NCI-H2081 (cell line): ENCODE measurements at places on chromosomes 5 and 9.

- DNase-seq = no peak
Measured at GRCh38 chr9:17137566-17137965, 2.7 kb downstream of the CNTLN start.

GRCh38 chr9:33287087-33287490, 3.2 kb upstream of the NFX1 start:
- DNase-seq = peak; percentile 85

GRCh38 chr9:118595719-118596305, 773.4 kb downstream of the BRINP1 start:
- peak; percentile 52 for DNase-seq

DNA sequence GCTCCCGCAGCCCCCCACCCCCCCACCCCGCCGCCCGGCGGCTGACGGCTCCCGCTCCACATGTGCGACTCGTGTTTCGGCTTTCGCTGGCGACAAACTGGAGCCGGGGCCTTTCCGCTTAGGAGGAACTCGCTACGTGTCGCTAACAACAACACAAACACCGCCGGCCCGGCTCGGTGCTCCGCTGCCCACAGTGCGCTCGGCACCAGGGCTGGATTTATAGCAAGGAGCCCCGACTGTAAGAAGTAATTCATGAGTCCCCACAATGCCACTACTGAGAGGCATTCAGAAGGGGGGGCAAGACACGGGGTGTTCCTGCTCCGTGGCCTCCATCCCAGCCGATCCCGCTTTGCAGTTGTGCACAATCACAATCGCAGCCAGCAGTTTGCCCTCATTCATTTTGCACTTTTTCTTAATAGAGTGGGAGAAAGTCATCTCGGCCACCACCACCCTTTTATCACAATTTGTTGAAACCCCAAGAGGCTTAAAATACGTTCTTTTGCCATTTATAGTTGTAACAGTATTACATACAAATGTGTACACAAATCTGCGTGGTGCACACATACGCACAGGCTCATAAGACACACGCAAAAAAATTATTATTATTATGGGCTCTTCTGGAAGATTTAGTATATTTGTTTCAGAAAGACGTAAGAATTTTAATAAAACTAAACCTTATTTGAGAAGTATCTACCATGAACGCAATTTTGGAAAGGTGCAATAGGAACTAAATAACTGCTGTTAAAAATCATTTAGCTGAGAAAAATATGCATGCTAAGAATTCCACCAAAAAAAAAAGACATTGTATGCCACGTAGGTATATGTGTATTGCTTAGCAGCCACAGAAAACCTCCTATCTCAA, 48.1 kb downstream of the EBF1 start:
- DNase-seq = peak; percentile 66

GRCh38 chr9:34343090-34343489, 13.7 kb downstream of the NUDT2 start:
- no peak for DNase-seq

DNA sequence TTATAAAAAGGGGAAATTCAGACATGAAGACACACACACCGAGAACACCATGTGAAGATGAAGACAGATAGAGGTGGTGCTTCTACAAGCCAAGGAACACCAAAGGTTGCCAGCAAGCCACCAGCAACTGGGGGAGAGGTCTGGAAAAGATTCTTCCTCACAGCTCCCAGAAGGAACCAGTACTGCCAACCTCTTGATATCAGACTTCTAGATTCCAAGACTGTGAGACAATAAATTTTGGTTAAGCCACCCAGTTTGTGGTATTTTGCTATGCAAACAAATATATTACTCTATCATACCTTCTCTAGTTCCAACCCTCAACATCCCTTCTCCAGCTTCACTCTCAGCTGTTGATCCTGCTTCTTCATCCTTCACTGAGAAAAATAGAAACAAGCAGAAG, 451.1 kb downstream of the EBF1 start:
- DNase-seq = no peak

- DNase-seq = peak; percentile 27
Measured at GRCh38 chr9:126722922-126723806, 81.7 kb upstream of the ZBTB43 start.

DNA sequence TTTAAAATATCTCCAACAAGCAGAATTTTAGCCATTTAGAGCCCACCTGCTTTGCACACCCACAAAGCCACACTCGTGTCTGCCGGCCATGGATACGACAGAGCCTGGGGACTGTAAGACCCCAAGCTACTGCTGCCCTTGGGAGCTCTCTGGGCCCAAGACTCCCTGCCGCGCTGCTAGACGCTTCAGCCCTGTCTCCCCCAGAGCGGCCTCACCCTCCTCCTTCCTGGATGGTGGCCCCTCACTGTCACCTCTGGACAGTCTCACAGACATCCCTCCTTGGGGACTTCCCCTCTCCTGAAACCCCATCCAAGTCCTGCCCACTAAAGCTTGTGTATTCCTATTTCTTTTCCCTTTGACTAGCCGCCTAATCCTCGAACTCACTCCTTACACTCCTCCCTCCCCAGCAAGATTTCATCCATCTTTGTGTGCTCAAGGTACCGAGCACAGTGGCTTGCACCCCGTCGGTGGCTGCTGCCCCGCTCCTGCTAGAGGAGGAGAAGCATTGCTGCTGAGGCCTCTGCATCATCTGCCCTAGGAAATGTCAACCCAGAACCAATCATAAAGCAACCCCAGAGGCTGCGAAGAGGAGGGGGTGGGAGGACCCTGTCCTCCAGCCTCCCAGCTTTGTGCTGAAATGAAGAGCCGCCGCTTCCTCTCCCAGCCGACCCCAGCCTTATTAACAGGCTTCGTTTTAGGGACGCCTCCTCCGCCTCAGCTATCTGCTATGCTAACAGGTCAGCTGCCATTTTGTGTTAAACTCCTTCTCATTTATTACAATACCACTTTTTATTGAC, 71.2 kb downstream of the CFAP77 start:
- no peak for DNase-seq

DNA sequence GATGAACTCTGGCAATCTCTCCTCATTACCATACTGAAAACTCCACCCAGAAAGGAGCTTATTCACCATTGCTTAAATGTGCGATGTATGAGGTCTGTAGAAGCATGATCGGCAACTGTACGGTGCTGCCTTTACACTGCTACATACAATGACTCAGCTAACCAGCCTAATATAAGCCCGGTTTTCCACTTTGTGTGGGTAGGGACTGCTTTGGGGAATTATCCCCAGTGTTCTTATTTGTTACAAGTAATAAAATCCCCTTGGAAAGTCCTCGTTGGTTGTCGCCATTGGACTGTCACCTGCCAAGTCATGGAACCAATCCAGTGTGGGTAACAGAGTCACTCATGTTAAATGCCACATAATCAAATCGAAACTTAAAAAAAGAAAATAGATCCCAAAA, 23.5 kb upstream of the TENT2 start:
- no peak for DNase-seq

DNA sequence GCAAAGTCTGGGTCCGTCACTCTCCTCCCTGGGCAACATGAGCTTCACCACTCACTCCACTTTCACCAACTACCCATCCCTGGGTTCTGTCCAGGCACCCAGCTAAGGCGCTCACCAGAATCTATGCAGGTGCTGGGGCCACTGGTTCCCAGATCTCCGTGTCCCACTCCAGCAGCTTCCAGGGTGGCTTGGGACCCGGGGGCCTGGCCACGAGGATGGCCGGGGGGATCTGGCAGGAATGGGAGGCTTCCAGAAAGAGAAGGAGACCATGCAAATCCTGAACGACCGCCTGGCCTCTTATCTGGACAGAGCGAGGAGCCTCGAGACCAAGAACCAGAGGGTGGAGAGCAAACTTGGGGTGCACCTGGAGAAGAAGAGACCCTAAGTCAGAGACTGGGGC, 1611.0 kb upstream of the ACO1 start:
- no peak for DNase-seq

DNA sequence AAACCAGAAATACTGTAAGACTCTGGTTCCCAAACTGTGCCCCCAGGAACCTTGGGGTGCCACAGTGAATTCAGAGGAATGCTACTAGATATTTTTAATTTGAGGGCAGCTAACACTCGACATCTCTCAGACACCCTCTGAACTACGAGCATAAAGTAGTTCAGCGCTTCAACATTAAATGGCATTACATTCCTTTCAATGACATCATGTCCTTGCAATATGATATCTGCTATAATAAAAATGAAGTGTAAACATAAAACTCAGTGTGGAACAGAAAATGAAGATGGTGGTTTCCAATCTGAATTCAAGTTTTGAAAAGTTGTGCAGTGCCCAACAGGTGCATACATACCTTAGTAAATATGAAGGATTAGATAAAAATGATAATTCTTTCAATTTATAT, 116.1 kb downstream of the LPAR1 start:
- DNase-seq = no peak

DNA sequence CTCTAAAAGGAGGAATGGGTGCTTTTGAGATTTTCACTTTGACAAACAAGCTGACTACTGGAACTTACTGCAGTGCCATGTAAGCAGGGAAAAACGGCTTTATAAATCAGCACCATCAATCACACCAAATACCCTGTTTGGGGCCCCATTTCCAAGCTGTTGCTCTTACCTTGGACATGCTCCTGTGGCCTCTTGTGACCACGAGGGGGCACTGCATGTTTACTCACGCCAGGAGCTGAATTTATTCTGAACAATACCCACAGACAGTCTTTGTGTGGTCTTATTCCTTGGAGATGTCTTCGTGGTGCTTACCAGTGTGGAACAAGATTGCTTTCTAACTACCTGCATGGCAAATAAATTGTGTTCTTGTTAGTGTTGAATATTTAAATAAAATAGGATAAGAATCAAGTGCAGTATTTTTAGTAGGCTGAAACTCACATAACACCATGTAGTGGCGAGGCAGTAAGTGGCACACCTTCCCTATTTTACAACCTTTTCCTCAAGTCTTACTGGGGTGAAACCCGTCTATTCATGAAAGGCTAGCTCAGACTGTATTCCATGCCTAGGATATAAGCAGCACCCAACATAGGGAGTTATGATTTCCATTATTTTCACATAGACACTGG, 155.5 kb upstream of the NMUR2 start:
- DNase-seq = peak; percentile 81

- DNase-seq = no peak
Measured at GRCh38 chr5:171080186-171080938, 218.5 kb downstream of the RANBP17 start.

DNA sequence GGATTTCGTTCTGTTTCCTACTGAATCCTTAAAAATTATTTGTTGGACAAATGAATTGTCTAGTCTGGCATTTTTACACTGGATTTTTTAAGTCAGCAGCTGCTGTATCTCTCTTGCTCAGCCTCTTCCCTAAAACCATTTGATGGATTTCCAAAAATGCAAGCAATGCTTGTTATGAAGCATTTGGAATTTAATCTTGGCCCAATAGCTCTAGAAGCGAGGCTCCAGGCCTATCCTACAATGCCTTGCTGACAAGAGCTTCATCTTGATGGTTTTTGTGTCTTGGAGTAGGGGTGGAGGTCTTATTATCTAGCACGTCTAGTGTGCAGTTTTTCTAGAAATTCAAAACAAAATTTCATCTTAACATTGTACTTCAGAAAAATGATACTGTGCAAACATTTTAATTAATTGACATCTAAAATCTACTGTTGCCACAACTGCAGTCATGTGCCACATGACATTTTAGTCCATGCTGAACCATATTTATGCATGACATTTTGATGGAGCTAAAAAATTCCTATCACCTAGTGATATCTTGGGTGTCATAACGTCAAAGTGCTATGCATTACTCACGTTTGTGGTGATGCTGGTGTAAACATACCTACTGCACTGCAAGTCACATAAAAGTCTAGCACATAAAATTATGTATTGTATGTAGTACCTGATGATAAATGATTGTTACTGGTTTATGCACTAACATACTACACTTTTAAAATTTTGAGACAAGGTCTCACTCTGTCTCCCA, 5.9 kb upstream of the RAD23B start:
- DNase-seq = no peak

DNA sequence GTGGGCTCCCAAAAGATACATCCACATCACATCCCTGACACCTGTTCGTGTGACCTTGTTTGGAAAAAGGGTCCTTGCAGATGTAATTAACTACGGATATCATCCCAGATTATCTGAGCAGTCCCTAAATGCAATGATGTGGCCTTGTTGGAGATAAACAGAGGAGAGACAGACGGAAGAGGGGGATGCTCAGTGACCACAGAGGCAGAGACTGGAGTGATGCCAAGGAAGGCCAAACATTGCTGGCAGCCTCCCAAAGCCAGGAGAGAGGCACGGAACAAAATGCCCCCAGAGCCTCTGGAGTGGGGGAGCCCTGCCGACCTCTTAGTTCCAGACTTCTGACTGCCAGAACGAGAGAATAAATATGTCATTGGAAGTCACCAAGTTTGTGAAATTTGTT, 15.0 kb upstream of the VAV2 start:
- no peak for DNase-seq

DNA sequence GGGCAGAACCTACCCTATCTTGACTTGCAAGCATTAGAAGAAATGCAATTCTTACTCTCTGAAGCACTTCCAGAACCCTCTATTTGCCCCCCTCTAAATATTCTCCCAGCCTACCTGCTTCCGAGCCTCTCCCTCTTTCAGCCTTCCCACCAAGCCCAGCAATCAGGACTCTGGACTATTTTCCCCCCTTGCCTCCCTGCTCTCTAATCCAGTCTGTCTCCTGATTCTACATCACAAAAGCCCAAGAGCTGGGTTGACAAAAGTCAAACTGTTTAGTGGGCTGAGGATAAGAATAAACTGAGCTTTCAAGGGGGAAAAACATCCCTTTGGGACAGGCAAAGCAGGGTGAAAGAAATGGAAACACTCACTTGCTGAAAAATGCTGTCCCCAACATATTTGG, 123.2 kb upstream of the KIF2A start:
- DNase-seq = no peak

- no peak for DNase-seq
Measured at GRCh38 chr5:149559706-149560105, 8.5 kb upstream of the CSNK1A1 start.

- DNase-seq = peak; percentile 70
Measured at GRCh38 chr9:84136119-84136868, 155.7 kb downstream of the RMI1 start.

DNA sequence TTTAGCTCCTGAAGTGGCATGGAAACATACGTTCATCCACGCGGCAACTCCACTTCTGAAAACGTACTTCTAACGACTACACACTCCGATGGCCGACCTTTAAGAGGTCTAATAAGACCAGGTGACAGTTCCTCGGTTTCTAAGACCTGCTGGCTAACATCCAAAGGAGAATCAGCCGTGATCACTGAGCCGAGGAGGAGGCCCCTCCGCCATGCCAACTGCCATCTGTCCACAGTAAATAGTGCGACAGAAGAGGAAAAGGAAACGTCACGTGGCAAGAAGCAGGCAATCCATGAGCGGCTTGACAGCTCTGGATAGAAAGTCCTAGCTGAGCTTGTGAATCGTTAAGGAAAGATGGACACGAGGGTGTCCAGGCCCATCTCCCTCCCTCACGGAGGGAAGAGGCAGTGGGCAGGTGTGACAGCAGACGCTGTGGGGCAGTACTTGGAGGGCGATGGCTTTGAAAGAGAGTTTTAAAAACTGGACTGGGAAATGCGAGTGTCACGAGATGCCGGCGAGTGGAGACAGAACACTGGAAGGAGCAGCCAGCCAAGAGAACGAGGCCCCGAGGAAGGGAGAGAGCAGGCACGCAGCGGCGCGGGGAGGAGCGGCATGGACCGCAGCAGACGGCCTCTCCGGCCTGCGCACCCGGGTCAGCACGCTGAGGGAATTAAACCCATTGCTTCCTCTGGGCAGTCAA, 66.7 kb upstream of the TBC1D9B start:
- no peak for DNase-seq

GRCh38 chr5:150131978-150132694, 23.5 kb downstream of the PDGFRB start:
- DNase-seq = no peak

- no peak for DNase-seq
Measured at GRCh38 chr5:102910240-102911226, 155.4 kb downstream of the PAM start.
